ENCODE measurements at places on chromosomes 5 and 9.

DNA sequence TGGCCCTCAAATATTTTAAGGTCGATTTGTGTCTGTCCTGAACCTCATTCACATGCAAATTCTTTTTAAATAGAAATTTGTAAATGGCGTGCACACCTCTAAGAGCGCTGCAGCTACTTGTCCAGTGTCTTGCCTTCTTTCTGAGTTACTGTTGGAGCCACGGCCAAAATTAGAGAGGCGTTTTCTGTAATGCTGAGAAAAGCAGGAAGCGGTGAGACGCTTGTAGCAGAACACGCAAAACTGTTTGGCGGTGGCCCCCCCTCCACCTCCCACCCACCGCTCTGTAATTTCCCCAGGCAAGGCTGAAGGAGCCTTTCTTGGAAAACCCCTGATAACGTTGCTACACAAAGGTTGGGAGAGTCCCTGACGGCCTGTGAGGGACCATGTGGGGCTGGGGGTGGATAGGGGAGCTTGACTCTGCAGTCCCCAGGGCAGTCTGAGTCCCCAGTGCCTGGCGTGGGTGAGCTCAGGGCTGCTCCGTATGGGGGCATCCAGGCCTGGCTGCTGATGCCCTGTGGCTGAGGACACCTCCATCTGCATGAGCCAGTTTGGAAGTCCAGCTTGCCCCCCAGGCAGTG is 96.5 kb downstream of the GADD45G start:
- DNase-seq = no peak

- peak; percentile 56 for DNase-seq
Measured at GRCh38 chr9:89604729-89605464, at the start of gene GADD45G. GADD45G (plus strand) TSS chr9:89605012; CDS start chr9:89605122, 110 bp downstream.

DNA sequence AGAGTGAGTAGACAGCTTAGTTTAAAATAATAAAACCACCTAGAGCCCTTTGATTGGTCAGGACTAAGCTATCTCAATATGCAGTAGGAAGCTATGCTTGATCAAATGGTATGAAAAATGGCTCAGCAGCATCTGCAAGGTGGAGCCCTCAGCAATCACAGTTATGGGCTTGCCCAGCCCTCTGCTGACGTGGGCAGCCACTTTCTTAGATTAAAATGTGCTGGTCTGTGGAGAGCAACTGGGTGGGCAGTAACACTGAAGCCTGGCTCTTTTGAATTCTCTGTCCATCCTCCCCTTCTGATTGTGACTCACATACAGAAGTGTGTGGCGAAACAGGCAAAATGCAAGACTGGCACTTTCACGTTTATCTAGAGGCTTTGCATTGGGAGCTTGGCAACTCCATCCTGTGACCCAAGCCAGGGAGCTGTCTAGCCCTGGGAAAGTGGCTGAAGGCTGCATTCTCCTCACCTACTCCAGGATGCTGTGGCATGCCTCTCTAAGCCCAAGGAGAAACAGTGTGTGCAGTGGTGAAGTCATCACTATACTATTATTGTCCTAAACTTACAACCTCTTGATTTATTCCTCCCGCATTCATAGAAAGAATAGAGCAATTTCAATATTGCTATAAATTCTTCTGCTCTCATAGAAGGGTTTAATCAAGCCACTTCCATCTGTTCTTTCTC is 61.1 kb downstream of the MED10 start:
- no peak for DNase-seq

DNA sequence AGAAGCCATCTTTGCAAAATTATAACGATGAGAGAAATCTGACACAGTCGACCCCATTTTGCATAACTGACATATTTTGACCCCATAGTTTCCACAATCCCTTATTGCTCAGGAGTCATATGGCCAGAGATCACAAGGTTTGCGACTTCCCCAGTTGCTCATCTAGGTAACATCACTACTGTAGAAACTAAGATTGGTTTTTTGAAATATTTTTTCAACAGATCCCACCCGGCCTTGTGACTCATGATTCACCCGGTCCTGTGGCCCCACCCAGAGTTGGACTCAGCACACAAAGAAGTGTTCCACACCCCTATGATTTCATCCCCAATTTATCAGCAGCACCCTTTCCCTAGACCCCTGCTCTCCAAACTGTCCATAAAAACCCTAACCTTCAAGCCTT is 50.2 kb downstream of the TIMD4 start:
- no peak for DNase-seq

DNA sequence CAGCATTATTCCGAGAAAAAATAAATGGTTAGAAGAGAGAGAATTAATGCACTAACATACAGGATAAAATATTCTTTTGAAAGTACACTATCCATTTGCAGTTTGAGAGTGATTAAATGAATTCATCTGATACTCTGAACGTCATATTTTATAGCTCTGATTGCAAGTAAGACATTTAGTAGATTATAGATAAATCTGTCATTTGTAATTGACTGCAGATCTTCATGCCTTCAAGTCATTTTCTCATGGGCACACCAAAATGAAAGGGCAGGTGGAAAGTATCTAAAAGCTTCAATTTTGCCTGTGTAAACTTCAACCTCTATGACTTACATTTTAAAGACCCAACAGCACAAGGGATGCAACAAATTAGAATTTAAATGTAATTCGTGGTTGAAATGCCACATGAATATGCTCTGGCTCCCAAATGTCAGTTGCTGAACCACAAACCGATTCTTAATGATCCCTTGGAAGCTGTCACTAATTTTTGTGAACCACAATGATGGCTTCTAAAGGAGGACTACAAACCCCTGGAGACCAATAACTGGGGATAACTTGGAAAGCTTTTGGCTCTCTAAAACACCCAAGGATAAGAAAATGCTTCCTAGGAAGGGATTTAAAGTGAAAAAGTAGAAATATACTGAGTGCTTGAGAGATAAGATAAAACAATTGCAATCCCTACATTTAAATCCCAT is 3.9 kb downstream of the TYRP1 start:
- no peak for DNase-seq

- no peak for DNase-seq
Measured at GRCh38 chr5:123436201-123436600, 13.0 kb upstream of the CEP120 start.

- DNase-seq = no peak
Measured at GRCh38 chr9:1875921-1876448, 139.2 kb upstream of the SMARCA2 start.

GRCh38 chr5:154276261-154276972 is 85.9 kb downstream of the GALNT10 start:
- no peak for DNase-seq

GRCh38 chr9:129242191-129242941 is 64.3 kb upstream of the IER5L start:
- no peak for DNase-seq

GRCh38 chr9:87102126-87102525 is 154.8 kb upstream of the GAS1 start:
- DNase-seq = no peak

DNA sequence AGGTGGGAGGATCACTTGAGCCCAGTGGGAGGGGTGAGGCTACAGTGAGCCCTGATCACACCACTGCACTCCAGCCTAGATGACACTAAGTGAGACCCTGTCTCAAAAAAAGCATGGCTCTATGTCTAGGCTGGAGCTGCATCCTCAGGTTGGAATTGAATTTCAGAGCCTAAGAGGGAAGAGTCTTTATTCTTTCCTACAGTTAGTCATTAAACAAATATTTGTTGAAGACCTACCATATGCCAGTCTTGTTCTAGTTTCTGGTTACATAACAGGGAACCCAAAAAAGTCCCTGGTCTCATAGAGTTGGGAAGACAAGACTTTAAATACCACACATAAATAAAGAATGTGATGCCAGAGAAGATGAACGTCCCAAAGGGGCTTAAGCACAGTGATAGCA is 6.9 kb upstream of the GRPEL2 start:
- no peak for DNase-seq

GRCh38 chr9:113719919-113720318 is 156.2 kb upstream of the ZNF618 start:
- DNase-seq = no peak

- DNase-seq = no peak
Measured at GRCh38 chr5:108711898-108712297, 35.8 kb upstream of the FER start.

- DNase-seq = no peak
Measured at GRCh38 chr9:21696411-21696871, 106.0 kb upstream of the MTAP start.

DNA sequence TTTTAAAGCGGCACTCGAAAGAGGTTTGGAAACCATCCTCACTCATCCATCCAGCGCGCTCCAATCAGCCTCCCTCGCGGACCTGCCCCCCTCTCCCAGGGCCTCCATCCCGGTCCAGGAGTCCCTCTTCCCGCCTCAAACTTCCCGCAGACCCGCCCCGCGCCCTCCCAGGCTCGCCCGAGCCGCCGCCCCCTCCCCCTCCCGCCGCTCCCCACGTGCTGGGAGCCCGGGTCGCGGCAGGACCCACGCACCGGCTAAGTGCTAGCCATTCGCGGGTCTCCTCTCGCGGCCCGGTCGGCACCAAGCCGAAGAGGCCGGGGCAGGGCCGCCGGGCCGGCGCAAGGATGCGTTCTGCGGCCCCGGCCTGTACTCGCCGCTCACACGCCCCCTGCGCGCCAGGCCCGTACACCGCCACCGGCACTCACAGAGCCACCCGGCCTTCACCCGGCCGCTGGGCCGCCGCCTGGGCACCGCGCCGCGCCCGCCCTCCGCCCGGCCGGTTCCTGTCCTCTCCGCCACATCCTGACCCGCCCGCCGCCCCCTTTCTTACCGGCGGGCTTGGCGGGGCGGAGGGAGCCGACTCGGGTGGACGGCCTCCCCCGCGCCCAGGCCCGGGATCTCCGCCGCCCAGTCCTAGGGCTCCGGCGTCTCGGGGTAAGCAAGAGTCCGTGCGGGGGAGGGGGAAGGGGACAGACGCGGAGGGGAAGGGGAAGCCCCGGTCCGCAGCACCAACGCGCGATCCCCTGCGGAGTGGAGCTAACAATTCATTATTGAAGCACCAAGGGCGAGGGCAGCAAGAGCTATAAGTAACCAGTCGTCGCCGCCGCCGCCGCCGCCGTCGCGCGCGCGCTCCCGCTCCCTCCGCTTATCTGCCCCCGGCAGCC is 576 bp downstream of the CHD1 start:
- peak; percentile 42 for DNase-seq

DNA sequence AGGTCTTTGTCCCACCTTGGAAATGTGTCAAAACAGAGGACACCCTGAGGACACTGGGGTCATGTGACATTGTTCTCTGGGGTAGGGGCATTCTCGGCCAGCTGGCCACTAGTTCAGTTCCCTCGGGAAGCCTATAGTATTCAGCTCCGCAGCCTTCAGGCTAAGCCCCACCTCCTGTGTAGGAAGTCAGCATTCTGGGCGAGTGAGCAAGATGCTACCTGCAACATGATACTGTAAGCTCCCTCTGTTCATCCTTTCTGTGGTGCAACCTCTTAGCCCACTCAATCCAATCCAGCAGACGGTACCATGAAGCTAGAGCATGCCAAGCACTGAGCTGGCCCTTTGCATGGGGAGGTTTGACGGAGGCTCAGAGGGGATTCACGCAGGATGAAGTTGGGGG is 5.3 kb downstream of the NTNG2 start:
- no peak for DNase-seq

- no peak for DNase-seq
Measured at GRCh38 chr9:84501587-84501986, 161.0 kb upstream of the SLC28A3 start.

DNA sequence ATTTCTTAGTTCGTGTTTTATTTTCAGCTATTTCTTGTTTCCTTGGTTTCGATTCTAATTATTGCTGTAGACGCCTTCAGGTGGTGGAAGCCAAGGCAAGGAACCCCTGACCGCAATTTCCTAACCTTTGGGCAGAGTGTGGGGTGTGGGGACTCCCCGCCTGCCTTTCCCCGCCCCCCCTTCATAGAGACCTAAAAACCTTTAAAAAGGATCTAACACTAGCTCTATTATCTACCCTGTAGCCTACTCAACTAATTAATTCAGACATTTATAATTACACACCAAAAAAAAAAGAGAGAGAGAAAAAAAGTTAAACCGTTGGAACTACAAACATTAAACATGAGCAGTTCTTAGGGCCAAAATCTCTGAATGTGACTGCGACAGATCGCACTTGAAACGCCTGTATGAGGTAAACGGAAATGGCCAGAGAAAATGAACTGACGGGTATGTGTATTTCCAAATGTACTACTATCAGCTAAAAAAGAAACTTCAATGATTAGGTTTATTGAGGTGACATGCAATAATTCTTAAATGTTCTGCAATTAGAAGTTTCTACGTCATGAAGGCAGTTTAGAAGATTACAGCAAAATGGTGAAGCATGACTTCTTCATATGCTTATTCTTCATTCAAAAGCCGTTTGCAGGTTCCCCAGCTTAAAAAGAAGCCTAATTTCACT is 19.0 kb upstream of the FER start:
- no peak for DNase-seq

GRCh38 chr9:136886610-136887597 is 588 bp downstream of the TRAF2 start:
- peak; percentile 25 for DNase-seq

GRCh38 chr9:34123682-34124081 is 2.8 kb downstream of the DCAF12 start:
- peak; percentile 99 for DNase-seq

DNA sequence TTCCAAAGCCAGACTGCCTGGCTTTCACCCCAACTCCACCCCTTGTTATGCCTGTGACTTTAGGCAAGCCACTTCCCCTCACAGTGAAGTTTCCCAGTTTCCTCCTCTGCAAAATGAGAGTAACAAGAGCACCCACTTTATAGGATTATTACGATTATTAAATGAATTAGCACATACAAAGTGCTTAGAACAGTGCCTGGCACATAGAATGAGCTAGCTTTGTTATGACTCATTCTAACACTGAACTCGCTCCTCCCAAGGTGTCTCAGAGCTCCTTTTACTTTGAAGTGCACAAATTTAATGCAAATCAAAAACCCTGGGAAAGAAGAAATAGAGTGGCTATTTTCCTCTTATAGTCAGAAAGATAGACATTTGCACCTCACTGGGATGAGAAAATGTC is 34.3 kb downstream of the DNAH5 start:
- DNase-seq = no peak

GRCh38 chr5:10030219-10030831 is 219.4 kb downstream of the ATPSCKMT start:
- DNase-seq = no peak

GRCh38 chr9:87337335-87338087 is 160.2 kb upstream of the DAPK1 start:
- DNase-seq = no peak

DNA sequence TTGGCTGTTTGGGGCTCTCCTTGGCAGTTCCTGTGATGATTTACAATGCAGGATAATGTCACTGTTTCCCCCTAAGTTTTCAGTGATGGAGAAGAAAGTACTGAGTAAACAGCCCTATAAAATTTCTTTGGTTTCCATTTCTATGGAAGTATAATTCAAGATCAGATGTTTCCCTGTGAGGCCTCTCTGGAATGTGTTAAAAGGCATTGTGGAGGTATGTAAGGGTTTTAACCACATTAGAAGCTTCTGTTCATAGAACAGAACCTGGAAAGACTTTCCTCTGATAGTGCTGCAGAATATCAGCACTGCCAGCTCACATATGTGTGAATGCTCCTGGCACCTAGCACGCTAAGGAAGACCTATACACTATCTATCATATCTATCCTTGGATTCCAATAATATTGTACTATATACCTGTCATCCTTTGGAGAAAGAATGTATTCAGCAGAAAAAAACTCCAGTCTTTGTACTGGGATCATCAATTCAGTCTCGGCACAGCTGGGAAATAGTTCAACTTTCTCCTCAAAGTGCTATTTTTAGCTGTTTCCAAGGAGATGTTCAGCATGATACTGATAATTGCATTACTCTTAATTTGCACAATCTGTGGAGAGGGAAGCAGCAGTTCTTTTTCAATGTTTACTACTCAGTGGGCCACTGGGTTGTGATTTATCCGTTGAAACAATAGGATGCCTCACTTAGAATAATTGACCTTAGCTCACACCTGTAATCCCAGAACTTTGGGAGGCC is 21.9 kb downstream of the TTC1 start:
- DNase-seq = no peak

- peak; percentile 75 for DNase-seq
Measured at GRCh38 chr9:68981789-68982188, 32.1 kb downstream of the PRKACG start.

Data from Kasumi-1 (cell line).